ENCODE measurements at places on chromosomes 2 and 18. TPM values are rescaled to one million over a fixed set of nuclear protein-coding genes. Genes with fewer than 3 reads are reported as not detected.

The PXDN gene
- 33.6 TPM for total RNA-seq

The SNTG2 gene
- 11.8 TPM for total RNA-seq

The HPCAL1 gene
- 43.7 TPM for total RNA-seq

The AMER3 gene
- not detected for total RNA-seq

The LIPG gene
- total RNA-seq = 1.7 TPM

The RALBP1 gene
- total RNA-seq = 65.6 TPM

The ADGRF3 gene
- total RNA-seq = 0.49 TPM

The CPLX4 gene
- total RNA-seq = not detected

The SAG gene
- not detected for total RNA-seq

The SP5 gene
- total RNA-seq = 1.7 TPM

The SCYGR3 gene
- not detected for total RNA-seq

The TXNDC2 gene
- total RNA-seq = 0.49 TPM

The EPAS1 gene
- total RNA-seq = 222 TPM

The UGT1A1 gene
- 0.98 TPM for total RNA-seq

The DOK6 gene
- total RNA-seq = 1.2 TPM
